ENCODE measurements at places on chromosomes 11 and 22. TPM values are rescaled to one million over a fixed set of nuclear protein-coding genes. Genes with fewer than 3 reads are reported as not detected.

The LUZP2 gene
- not detected for total RNA-seq

The FGF3 gene
- total RNA-seq: not detected

The TRIM48 gene
- not detected for total RNA-seq

The C11orf52 gene
- total RNA-seq: under 0.01 TPM

The STK33 gene
- 1.6 TPM for total RNA-seq

The RAB36 gene
- 1.6 TPM for total RNA-seq

The UBQLN3 gene
- not detected for total RNA-seq

The ST3GAL4 gene
- 21.9 TPM for total RNA-seq

The EMID1 gene
- total RNA-seq: not detected

The OTOG gene
- total RNA-seq: not detected

The RFPL3 gene
- total RNA-seq: not detected

The CALCB gene
- not detected for total RNA-seq

The GLYAT gene
- not detected for total RNA-seq

The PKNOX2 gene
- under 0.01 TPM for total RNA-seq

The CLP1 gene
- total RNA-seq: 31.5 TPM

The CNGA4 gene
- total RNA-seq: under 0.01 TPM

The WT1 gene
- not detected for total RNA-seq

The TMEM121B gene
- 0.15 TPM for total RNA-seq

The IL18 gene
- not detected for total RNA-seq

The NXPE2 gene
- not detected for total RNA-seq

The INS gene
- total RNA-seq: not detected

All from epithelial cell of umbilical artery (primary cell).